ENCODE measurements at places on chromosomes 5 and 9. TPM values are rescaled to one million over a fixed set of nuclear protein-coding genes. Genes with fewer than 3 reads are reported as not detected.
A peak's percentile ranks its signal among the peaks of the same experiment; 100 is the strongest.

- no peak for ATAC-seq
These were observed 10.6 kb downstream of the EGFL7 start for GRCh38 chr9:136673088-136673974.

GRCh38 chr5:142686968-142687367 is 1.1 kb upstream of the FGF1 start:
- no peak for ATAC-seq

DNA sequence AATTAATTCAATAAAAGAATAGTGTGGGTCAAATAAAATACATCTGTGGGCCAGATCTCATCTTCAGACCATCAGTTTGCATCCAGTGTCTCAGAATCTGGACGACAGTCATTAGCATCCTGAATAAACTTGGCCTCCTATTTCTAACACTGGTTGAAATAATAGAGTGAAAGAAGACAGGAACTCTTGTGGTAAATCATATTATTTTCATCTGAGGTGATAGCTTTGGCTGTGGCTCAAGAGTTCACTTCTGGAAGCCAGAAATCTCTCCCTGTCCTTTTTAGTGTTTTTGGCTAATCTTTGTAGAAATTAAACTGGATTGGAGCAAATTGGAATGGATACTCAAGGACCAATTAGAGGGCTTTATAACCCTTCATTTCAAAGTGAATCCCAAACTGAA is 63.4 kb upstream of the HMHB1 start:
- no peak for ATAC-seq

GRCh38 chr9:33202552-33203201 is 35.5 kb upstream of the B4GALT1 start:
- ATAC-seq: no peak

The SPATA6L gene
- total RNA-seq: 3.3 TPM

DNA sequence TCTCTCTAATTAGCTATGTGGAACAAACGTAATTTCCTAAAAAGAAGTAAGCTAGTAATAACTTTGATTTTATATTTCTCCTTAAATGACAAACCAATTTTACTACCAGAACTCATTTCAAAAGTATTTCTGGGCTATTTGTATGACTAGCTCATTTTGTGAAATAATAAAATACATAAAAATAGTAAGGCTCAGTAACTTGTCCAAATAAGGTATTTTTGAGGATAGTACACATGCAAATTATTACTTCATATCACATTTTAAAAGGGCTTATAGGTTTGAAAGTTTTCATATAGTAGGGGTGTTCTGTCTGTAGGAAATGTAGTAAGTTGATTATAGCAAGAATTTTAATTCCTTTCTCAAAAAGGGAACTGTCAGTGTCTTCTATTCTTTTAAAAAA is 26.5 kb downstream of the C9orf85 start:
- ATAC-seq: no peak

GRCh38 chr5:172697123-172698121 is 56.4 kb downstream of the NEURL1B start:
- peak; percentile 93 for ATAC-seq

GRCh38 chr9:134922932-134923240 is 5.2 kb upstream of the FCN1 start:
- no peak for ATAC-seq

- ATAC-seq: no peak
These were observed 63.3 kb upstream of the FCN1 start for GRCh38 chr9:134980991-134981390.

The CCNI2 gene
- total RNA-seq: 14.3 TPM

GRCh38 chr9:111917201-111917600 is 20.6 kb downstream of the UGCG start:
- ATAC-seq: no peak

Data from motor neuron (in vitro differentiated cells).